SJCRH30 (cell line): ENCODE measurements at places on chromosomes 4 and X. TPM values are rescaled to one million over a fixed set of nuclear protein-coding genes. Genes with fewer than 3 reads are reported as not detected.

DNA sequence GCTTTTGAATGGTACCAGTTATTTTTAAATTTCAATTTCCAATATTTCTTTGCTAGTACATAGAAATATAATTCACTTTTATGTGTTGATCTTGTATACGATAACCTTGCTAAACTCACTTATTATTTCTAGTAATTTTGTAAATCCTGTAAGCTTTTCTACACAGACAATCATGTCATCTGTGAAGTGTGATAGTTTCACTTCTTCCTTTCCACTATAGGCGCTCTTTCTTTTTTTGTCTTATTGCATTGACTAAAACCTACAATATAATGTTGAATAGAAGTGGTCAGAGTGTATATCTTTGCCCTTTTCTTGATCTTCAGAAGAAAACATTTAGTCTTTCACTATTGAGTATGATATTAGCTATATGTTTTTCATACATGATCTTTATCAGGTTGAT is 76.6 kb downstream of the ZNF182 start:
- no peak for DNase-seq
- no peak overlapping the region for H3K4me3 ChIP-seq
- no peaks in the 10 kb centered on the region for H3K27me3 ChIP-seq
- no peaks in the 10 kb centered on the region for H3K36me3 ChIP-seq
- H3K4me1 ChIP-seq: no peaks in the 10 kb centered on the region
- H3K27ac ChIP-seq: no peak overlapping the region

Gene GNL3L
- 36.9 and 37.0 TPM in 2 replicates for total RNA-seq

GRCh38 chr4:105327222-105327621 is 146.6 kb downstream of the PPA2 start:
- no peaks in the 10 kb centered on the region for H3K4me1 ChIP-seq
- no peaks in the 10 kb centered on the region for H3K27me3 ChIP-seq
- H3K36me3 ChIP-seq: no peaks in the 10 kb centered on the region

GRCh38 chrX:46913667-46914066 is 1.4 kb downstream of the JADE3 start:
- H3K4me3 ChIP-seq: peak overlapping the region; percentile 72
- DNase-seq: peak; percentile 0
- no peaks in the 10 kb centered on the region for H3K36me3 ChIP-seq
- H3K4me1 ChIP-seq: no peaks in the 10 kb centered on the region

DNA sequence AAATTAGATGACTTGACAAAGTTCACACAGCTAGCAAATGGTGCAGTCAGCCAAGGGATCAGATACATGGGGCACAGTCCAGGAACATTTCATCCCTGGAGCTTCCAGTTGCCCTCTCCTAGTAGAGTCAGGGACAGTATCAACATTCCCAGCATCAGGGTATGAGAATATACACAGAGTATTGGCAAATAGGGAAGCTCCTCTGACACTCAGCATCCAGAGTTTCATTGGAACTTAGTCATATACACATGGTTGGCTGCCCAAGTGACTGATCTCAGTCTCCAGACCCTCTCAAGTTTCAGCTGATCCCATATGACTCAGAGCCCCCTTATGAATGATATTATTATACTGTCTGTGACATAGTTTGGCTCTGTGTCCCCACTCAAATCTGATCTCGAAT is 13.7 kb upstream of the KCTD8 start:
- no peak for DNase-seq
- no peak overlapping the region for H3K4me3 ChIP-seq
- H3K27me3 ChIP-seq: no peaks in the 10 kb centered on the region
- no peaks in the 10 kb centered on the region for H3K4me1 ChIP-seq

DNA sequence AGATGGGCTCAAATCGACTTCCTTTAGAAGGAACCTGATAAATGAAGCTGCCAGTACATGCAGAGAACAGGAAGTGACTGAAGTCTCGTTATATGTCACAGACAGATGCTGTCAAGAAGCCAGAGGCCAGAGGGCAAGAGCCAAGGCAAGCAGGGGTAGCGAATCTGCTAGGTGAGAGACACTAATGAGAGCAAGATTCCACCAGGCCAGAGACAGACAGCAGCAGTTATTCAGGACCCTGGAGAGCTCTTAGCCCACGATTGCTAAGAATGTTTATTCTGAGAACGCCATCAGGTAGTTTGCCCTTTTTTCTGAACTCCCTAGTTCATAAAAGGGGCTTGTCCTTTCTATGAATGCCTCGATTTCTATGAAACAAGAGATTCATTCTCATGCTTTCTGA is 73.7 kb downstream of the BEND2 start:
- H3K36me3 ChIP-seq: no peaks in the 10 kb centered on the region
- DNase-seq: peak; percentile 35
- no peak overlapping the region for H3K4me3 ChIP-seq
- no peaks in the 10 kb centered on the region for H3K27me3 ChIP-seq

Gene HEPH
- 0.10 and 0.30 TPM in 2 replicates for total RNA-seq

Gene CLDN22
- not detected in 2 replicates for total RNA-seq

DNA sequence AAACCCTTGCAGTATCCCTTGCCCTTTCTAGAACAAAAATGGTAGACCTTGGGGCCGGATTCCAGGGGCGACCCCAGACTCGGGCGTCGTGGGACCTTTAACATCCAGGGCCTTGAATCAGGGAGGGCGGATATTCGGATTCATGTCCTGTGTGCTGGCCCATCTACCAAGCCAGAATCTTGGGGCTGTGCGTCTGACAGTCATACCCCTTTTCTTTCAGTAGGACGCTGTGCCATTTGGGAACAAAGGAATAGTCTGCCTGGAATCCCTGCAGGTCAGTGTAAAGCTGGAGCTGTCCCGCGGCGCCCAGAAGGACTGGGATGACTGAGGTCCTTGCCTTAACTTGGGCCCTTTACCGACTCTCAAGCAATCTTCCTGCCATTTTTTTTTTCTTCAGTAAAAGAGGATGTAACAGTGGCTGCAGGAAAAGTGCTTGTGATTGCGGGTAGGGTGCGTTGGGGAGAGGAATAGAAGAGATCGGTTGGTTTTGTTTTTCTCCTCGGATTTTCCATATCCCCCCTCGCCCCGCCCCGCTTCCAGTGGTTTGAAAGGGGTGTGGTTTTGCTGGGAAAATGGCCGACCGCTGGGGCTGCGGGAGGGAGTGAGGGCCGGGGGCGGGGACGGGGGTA is 518 bp downstream of the ARMCX1 start:
- 0 out of 2 replicates have a peak, but pooled peaks cover 2% of the 10 kb centered on the region for H3K4me1 ChIP-seq
- peaks cover 11% of the 10 kb centered on the region for H3K36me3 ChIP-seq
- H3K27me3 ChIP-seq: no peaks in the 10 kb centered on the region
- H3K4me3 ChIP-seq: peak overlapping the region; percentile 78

DNA sequence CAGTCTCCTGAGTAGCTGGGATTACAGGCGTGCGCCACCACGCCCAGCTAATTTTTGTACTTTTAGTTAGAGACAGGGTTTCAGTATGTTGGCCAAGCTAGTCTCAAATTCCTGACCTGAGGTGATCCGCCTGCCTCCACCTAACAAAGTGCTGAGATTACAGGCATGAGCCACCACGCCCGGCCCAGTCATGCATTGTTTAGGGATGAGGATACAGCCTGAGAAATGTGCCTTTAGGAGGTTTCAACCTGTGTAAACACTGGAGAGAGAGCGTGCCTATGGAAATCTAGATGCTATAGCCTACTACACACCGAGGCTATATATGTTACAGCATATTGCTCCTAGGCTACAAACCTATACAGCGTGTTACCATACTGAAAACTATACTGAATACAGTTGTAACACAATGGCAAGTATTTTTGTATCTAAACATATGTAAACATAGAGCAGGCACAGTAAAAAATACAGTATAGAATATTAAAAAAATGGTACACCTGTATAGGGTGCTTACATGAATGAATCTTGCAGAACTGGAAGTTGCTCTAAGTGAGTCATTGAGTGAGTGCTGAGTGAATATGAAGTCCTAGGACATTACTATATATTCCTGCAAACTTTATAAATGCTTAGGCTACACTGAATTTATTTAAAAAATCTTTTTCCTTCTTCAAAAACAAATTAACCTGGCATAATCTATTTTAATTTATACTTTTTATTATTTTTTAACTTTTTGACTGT is 588.2 kb upstream of the ADGRL3 start:
- DNase-seq: no peak
- no peaks in the 10 kb centered on the region for H3K36me3 ChIP-seq
- no peak overlapping the region for H3K4me3 ChIP-seq
- no peaks in the 10 kb centered on the region for H3K27me3 ChIP-seq
- H3K4me1 ChIP-seq: no peaks in the 10 kb centered on the region

DNA sequence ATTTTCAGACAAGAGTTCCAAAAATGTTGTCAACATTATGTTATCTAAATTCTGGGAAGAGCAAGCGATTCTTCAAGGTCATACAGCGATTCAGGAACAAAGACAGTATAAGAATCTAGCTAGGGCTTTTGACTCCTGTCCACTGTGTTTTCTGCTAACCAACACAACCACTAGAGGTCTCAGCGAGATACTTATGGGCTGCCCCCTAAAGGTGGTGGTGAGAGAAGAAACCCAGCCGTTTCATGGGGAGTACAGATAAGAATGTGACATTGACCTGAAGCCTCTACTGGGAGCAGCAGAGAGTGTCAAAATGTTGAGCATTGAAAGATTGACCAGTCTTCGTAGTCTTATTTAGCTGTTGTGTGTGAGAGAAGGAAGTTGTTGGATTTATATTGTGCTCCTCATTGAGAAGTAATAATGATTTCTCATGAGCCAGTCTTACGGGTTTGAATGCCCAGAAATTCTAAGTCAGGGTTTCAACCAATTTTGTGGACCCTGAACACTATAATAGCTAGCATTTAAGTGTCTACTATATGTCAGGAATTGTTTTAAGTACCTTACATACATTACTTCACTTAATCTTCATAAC is 168.3 kb downstream of the SPRY1 start:
- H3K36me3 ChIP-seq: no peaks in the 10 kb centered on the region
- peaks cover 18% of the 10 kb centered on the region for H3K4me1 ChIP-seq
- peak; percentile 75 for DNase-seq
- no peak overlapping the region for H3K4me3 ChIP-seq
- no peaks in the 10 kb centered on the region for H3K27me3 ChIP-seq
- H3K27ac ChIP-seq: no peak overlapping the region

GRCh38 chr4:144450526-144450925 is 195.4 kb upstream of the HHIP start:
- peak overlapping the region; percentile 63 for H3K27ac ChIP-seq
- H3K36me3 ChIP-seq: no peaks in the 10 kb centered on the region
- no peak overlapping the region for H3K4me3 ChIP-seq
- no peak for DNase-seq
- peaks cover 59% of the 10 kb centered on the region for H3K4me1 ChIP-seq
- H3K27me3 ChIP-seq: no peaks in the 10 kb centered on the region

GRCh38 chr4:85411386-85411785 is 63.6 kb upstream of the ARHGAP24 start:
- DNase-seq: no peak
- H3K27me3 ChIP-seq: no peaks in the 10 kb centered on the region
- H3K4me3 ChIP-seq: no peak overlapping the region

DNA sequence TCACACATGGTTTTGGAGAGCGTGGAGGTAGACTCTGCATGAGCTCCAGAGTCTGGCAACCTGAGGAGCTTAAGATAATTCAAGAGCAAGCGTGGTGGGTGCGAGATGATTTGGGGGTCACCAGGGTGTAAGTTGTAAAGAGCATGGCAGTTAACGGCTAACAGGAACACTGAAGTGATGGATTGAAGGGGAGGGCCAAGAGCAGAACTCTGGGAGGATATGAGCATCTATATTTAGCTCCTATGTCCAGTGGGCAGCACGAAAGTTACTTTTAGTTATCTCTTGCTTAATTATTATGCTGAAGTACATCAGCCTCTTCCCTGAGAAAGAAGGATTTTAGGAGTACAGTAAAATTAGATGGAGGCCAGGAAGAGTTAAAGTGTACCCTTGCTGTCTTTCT is 231.9 kb upstream of the HAND2 start:
- no peaks in the 10 kb centered on the region for H3K27me3 ChIP-seq
- no peaks in the 10 kb centered on the region for H3K36me3 ChIP-seq
- no peak for DNase-seq
- no peaks in the 10 kb centered on the region for H3K4me1 ChIP-seq
- no peak overlapping the region for H3K27ac ChIP-seq

GRCh38 chr4:152935631-152936445 is at the start of gene FHDC1:
Gene FHDC1, plus strand, starts transcription at chr4:152936323. Its CDS starts 6,735 bp downstream, at chr4:152943058.
- H3K27ac ChIP-seq: no peak within 1 kb of the TSS; the same call in 1 of the 2 replicates
- peak; percentile 54 for DNase-seq
- peak within 1 kb of the TSS; percentile 71 for H3K4me3 ChIP-seq
- H3K27me3 ChIP-seq: no peaks in the 10 kb centered on the region
- no peaks in the 10 kb centered on the region for H3K4me1 ChIP-seq

Gene CXCL11
- total RNA-seq: not detected in 2 replicates

- no peak overlapping the region for H3K27ac ChIP-seq
- no peak for DNase-seq
- no peak overlapping the region for H3K4me3 ChIP-seq
- no peaks in the 10 kb centered on the region for H3K27me3 ChIP-seq
- no peaks in the 10 kb centered on the region for H3K4me1 ChIP-seq
Observed at GRCh38 chrX:21225643-21226042, 148.6 kb upstream of the CNKSR2 start.

- H3K4me1 ChIP-seq: no peaks in the 10 kb centered on the region
- H3K27me3 ChIP-seq: no peaks in the 10 kb centered on the region
- no peak overlapping the region for H3K27ac ChIP-seq
- no peak for DNase-seq
- H3K4me3 ChIP-seq: no peak overlapping the region
- no peaks in the 10 kb centered on the region for H3K36me3 ChIP-seq
Observed at GRCh38 chrX:46681849-46682248, 77.1 kb downstream of the SLC9A7 start.

Gene DMP1
- 0.25 and 0.36 TPM in 2 replicates for total RNA-seq

Gene ZMAT1
- total RNA-seq: 0.04 and 0.13 TPM in 2 replicates

- H3K4me1 ChIP-seq: no peaks in the 10 kb centered on the region
- DNase-seq: no peak
- H3K36me3 ChIP-seq: no peaks in the 10 kb centered on the region
- no peak overlapping the region for H3K27ac ChIP-seq
Observed at GRCh38 chrX:2665387-2666304, 25.4 kb upstream of the CD99 start.

- no peak overlapping the region for H3K27ac ChIP-seq
- DNase-seq: no peak
- no peaks in the 10 kb centered on the region for H3K4me1 ChIP-seq
- no peaks in the 10 kb centered on the region for H3K36me3 ChIP-seq
Observed at GRCh38 chr4:74260036-74260435, 48.2 kb upstream of the EPGN start.

DNA sequence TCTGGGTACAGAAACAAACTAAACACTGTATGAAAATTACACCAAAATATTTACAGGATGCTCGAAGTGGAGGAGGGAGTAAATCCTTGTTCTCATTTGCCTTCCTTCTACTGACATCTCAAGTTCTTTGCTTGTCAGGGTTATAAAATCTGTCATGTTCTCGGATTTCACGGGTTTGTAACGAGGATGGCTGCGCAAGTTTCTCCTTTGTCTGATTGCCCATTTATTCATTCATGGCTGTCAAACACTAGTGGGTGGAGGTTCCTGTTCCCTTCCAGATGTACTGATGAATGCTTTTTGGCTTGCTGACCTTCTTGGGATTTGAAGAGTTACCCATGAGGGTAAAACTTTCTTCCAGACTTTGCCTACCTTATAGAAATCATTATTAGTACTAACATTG is 206.9 kb downstream of the SPCS3 start:
- DNase-seq: no peak
- no peaks in the 10 kb centered on the region for H3K4me1 ChIP-seq
- no peak overlapping the region for H3K4me3 ChIP-seq
- no peaks in the 10 kb centered on the region for H3K27me3 ChIP-seq

Gene LRIT3
- total RNA-seq: 0.03 and 0.20 TPM in 2 replicates

Gene ARMCX4
- total RNA-seq: 4.2 and 4.5 TPM in 2 replicates

Gene TRIM61
- not detected in 2 replicates for total RNA-seq
